Stimulated activated CD4-positive, alpha-beta T cell treated with anti-CD3 and anti-CD28 coated beads, Interleukin-15, amount 100 ng/mL, for 1 hour (primary cell): ENCODE measurements at places on chromosomes 13 and 19.

GRCh38 chr19:35365303-35365702, 5.6 kb upstream of the GPR42 start:
- no peak for DNase-seq

GRCh38 chr13:100508455-100508854, 80.1 kb downstream of the GGACT start:
- no peak for DNase-seq

DNA sequence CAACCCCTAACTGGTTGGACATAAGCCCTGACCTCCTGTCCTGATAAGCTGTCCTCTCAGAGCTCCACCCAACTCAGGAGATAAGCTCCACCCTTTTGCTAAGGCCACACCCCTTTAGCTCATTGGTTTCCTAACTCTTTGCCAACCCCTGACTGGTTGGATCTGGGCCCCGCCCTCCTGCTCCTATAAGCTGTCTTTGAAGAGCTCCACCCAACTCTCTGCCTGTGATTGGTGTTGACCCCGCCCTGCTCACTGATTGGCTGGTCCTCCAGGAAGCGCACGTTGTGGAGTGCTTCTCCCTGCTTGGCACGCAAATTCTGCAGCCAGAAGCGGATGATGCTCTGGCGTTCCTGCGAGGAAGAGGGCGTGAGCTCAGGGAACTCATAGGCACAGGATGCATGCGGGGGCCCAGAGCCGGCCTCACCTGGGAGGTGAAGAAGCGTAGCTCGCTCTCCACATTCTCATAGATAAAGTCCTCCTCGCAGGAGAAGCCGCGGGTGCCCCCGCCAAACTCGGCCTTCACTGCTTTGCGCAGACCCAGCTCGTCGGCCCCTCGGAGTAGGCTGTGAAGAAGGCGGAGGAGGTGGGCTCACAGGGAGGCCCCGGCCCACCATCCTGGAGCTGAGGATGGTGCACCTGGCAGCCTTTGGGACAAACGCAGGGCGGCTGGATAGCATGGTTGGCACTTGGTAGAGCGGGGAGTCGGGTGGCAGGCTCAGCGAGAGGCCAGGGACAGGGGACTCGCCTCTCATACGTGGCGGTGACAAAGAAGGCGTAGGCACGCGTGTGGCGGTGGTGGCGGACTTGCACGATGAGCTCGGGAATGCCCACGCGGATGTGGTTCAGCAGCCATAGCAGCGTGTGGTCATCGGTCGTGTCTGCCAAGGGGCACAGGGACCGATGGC, 1.7 kb downstream of the ANO8 start:
- DNase-seq: no peak

DNA sequence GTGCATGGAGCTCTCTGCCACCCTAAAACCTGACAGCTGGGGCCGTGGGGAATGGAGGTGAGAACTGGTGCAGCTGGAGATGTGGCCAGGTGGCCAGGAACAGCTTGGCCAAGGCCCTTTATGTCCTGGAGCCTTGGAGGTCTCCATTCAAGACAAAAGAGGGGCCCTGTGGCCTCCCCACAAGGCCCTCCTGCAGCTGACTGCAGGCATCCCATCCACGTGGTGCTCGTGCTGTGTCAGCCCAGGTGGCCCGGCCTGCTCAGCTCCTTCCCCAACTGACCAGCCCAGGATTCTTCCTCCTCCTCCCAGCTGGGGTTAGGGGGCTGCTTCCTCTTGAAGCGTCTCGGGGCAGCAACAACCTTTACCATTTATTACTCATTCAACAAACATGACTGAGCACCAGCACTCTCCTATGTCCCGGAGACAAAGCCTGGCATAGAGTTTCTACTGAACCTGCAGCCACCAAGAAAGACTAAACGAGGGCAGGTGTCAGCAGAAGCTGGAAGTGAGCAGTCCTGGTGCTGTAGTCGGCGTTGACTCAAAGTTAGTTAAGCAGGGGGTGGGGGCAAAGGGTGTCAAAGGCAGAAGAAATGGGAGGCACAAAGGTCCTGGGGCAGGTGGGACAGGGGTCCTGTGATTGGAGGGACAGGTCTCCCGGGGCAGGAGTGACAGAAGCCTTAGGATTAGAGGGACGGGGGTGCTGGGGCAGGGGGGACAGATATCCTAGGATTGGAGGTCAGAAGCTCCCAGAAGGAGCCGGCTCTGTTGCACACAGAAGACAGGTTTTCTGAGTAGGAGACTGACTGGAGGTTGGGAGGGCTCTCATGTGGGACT, 23.3 kb upstream of the C13orf46 start:
- DNase-seq: no peak

DNA sequence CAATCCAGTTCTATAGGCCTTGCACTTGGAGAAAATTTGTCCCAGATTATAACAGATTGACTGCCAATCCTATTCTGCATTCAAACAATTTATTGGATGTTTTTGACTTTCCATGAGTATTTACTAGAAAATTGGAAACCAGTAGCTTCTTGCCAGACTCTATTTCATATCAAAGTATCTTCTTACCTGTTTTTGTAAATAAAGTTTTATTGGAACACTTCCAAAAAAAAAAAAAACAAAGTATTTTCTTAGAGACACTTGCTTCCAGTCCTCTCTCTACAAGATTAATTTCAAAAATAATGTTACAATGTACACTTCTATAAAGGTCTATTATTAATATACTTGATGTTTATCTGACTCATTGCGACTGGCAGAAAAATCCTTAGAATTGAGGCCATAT, 209.2 kb upstream of the PCDH9 start:
- no peak for DNase-seq

DNA sequence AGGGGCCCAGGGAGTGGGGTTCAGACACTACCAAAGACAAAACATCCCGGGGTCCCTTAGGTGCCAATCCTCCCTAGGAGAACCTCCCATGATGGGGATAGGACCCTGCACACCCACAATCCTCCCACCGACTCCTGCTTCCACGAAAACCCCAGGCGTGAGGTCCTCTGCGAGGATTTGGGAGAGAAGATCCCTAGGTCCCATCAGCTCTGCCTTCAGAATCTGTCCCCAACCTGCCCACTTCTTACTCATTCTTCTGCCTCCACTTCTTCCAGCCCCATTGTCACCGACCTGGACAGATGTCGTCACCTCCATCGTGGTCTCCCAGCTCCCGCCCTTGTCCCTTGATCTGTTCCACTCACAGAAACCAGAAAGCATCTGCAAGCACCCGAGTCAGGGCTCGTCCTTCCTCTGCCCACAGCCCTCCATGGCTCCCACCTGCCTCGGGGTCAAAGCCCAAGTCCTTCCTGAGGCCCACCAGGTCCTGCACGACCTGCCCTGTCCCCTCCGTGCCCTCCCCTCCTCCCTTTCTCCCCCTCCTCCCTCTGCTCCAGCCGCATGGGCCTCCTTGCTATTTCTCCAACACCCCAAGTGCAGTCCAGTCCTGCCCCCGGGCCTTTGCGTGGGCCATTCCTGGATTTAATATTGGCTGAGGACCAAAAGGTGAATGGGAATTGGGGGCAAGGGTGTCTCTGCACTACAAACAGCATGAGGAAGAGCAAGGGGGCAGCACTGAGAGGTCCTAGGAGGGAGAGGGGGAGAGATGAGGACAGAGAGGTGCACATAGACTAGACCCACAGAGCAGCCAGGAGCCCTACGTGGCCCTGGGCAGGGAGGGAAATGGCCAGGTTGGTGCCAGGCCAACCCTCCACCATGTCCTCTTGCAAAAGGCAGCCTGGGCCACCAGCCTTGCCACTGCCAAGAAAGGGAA, 51.3 kb downstream of the PTPRS start:
- DNase-seq: no peak

GRCh38 chr19:2726160-2726855, 5.1 kb upstream of the DIRAS1 start:
- DNase-seq: no peak
